ENCODE measurements at places on chromosomes 1 and 21.

- no peak for DNase-seq
Measured at GRCh38 chr1:154624746-154625643, 17.0 kb upstream of the ADAR start.

- DNase-seq, result no peak
Measured at GRCh38 chr1:109198043-109198695, 15.5 kb upstream of the SARS1 start.

- no peak for DNase-seq
Measured at GRCh38 chr1:89466307-89466930, 58.2 kb upstream of the LRRC8B start.

DNA sequence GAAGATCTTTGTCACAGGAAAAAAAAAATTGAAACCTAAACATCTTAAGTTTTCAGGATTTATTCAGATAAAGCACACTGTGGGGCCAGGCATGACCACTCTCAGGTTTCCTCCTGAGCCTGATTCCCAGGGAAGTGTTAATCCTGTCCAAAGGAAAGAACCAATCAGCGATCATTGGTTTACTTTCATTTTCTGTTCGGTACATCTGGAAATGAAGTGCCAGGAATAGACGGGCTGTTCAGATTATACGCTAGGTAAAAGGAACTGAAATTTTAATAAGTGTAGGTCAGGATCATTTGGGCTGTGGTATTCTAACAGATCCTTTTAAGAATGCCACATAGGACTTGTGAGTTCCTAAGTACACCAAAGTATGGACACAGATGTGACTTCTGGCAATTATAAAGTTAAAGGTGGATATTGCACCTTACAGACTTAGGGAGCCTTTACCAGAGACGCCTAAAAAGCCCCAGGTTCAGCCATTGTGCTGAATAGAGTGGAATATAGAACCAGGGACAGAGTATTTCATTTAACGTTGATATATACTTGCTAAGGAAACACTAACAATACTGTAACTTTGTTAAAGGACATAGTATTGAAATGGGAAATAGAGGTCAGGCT lies 9.3 kb upstream of the CACYBP start:
- DNase-seq, result no peak

GRCh38 chr1:100027212-100027611 lies 57.4 kb downstream of the SLC35A3 start:
- no peak for DNase-seq

DNA sequence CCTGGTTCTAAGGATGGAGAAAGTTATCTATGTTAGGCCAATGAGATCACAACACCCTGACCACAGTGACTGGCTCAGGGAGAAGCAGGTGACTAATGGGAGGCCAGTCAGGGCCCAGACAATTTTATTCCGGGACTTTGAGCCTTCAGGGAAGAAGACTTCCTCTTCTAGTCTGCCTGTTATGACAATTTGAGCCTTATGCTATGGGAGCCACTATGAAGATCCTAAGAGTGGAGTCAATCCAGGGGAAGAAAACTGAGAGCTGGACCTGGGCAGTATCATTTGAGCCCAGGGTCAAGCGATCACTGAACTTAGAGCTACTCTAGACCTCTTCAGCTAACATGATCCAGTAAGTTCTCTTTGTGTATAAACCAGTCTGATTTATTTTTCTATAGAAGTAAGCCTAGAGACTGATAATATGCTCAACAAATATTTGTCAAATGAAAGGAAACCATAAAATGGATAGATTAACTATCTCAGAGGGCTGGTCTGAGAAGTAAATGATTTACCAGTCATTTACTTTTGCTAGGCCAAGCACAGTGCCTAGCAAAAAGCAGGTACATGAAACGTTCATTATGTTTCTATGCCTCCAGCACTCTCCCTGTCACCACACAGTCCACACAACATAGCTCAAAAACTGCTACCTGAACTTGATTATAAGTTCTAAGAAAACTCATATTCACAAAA lies 4.2 kb upstream of the C1orf141 start:
- no peak for DNase-seq

All from stimulated activated CD8-positive, alpha-beta memory T cell treated with anti-CD3 and anti-CD28 coated beads, Interleukin-2, amount 100 ng/mL, for 1 hour (primary cell).